ENCODE measurements at places on chromosomes 12 and 14.

- DNase-seq: no peak
Measured at GRCh38 chr12:118053071-118053985, 7.7 kb downstream of the WSB2 start.

GRCh38 chr12:84983289-84983688 lies 52.8 kb downstream of the TSPAN19 start:
- DNase-seq: no peak

DNA sequence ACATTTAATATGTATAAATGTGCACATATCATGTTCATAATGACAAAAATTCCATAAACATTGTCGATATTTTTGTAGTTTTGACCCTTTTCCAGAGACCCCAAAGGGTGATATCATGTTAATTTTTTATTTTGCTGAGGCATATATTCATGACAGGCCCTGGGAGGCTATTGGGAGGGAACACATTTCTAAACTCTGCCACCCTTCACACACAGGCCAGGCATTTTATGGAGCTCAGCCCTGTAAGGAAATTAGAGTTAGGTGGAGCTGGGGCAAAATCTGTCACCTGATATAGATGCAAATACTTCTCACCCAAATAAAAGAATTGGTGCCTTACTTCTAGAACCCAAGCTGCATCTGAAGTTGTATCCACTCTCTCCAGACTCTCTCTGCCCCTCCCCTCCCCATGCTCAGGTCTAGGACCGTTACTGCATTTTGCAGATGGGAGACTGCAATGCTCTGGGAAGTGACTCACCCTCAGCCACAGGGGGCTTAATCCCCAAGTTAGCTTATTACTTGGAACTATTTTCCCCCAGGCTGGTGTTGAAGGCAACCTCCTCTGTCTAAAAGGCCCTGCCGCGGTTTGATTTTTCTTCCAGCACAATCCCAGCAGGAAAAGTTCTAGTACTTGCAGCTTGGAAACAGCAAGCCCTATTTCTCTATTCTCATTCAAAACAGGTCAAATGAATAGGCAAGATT lies 238.9 kb downstream of the EMP1 start:
- no peak for DNase-seq

- no peak for DNase-seq
Measured at GRCh38 chr12:54053751-54054741, at the start of gene HOXC4. HOXC4 (plus strand) TSS chr12:54053835; CDS start chr12:54053923, 88 bp downstream.

GRCh38 chr12:52670961-52671360 lies 9.2 kb downstream of the KRT1 start:
- DNase-seq: no peak

DNA sequence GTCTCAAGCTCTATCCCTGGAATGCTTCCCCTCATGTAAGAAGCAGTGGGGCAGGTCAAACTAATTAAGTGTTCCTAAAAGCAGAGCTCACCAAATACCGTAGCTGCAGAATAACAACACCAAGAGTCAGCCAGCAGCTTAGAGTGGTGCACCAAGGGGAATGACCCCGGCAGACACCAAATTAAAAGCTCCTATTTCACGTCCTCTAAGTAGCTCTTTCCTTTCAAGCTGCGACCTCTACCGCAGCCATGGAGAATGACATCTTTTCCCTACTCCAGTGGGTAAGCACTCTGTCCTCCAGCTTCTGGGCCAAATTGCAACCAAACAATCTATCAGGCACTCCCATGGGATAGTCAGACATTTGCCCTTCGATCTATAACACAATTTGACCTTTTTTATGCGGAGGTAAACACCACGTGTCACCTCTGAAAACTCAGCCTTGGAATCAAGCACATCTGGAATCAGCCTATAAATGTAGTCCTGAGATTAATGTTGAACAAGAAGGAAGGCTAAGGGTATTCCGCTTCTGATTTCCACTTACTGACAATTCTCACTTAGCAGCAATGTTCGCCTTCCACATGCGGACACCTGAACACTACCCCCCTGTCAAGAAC lies 67.6 kb upstream of the CDKN3 start:
- DNase-seq: no peak

Data from stimulated activated CD4-positive, alpha-beta T cell treated with anti-CD3 and anti-CD28 coated beads, Interleukin-1b, Interleukin-23, amount 100 ng/mL, for 1 hour (primary cell).